ENCODE measurements at places on chromosomes 5 and 9. TPM values are rescaled to one million over a fixed set of nuclear protein-coding genes. Genes with fewer than 3 reads are reported as not detected.

DNA sequence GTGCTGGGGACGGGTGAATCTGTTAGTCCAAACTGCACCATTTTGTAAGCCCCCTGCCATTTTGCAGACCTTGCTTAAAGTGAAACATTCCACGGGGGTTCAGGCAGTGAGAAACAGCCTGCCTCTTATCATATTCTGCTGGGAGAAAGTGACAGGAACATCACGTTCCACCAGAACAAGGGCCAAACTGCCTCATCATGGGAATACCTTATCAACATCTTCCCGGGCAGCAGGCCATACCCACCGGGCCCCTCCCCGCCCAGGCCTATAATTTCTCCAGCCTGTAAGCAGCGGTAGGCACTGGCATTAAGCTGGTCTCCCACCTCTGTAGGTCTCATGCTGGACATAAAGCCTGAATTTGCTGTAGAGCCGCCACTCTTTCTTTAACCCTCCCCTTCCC, 1.5 kb upstream of the CFAP77 start:
- DNase-seq: no peak

GRCh38 chr5:74400067-74400466, 240.5 kb downstream of the ENC1 start:
- no peak for DNase-seq

DNA sequence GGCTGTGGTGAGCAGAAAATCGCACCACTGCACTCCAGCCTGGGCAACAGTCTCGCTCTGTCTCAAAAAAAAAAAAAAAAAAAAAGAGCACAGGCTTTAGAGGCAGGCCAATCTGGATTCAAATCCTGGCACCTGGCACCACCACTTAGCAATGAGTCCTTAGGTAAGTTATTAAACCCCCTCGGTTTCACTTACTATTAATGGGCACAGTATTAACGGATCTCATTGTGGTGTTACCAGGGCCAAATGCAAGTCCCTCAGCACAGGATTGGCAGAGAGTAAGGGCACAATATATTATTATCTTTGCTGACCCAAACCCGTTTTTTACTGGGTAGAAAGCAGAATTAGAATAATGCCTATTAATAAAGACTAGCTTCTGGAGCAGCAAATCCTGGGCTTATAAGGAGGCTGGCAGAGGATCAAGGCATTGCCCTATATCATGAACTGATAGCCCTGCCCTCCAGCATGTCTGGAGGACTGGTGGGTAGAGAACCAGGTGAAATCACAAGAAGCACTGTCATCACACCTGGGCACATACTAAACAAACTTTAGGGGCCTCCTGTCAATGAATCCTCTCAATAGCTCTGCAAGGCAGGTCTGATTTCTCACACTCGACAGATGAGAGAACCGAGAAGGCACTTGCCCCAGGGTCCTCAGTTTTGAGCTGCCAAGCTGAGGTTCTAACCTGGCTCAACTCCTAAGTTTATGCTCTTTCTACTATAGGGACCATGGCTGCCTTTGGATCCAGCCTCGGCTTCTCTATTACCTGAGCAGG, 17.7 kb downstream of the PCDHGC5 start:
- DNase-seq: no peak

DNA sequence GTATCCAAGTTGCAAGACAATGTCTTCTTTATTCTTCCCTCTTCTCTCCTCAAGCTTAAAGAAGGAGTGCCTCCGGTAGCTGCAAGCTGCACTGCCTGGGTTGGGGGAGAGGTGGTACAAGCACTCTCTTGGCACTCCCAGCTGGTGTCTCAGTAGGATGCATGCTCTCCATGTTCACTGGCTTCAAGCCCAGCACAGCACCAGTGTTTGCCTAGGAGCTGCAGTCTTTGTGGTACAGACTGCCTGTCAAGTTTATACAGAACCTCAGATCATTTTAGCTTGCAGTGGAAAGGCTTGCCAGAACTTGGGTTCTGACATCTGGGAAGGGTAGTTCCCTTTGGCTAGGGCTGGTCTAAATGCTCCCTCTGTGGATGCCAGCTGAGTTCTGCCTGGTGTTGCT, 505.6 kb downstream of the MAN2A1 start:
- no peak for DNase-seq

- DNase-seq: no peak
These were observed 352.4 kb downstream of the CETN3 start for GRCh38 chr5:90056911-90057705.

GRCh38 chr5:122498163-122498562, 186.1 kb downstream of the SNCAIP start:
- no peak for DNase-seq

DNA sequence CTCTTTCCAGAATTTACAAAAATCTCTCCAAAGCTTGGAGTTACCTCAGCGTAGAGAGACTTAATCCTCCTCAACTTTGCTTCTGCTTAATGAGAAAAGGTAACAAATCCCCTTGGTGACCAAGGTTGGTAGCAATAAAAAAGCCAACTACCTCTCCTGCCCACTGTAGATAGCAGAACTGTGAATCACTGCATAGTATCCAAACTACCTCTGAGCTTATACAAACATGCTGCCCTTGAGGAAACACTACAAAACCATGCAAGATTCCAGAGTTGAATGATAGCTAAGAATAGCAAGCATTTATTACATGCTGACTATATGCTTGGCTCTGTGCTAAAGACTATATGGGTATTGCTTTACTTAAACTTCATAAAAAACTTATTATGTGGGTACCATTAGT, 2.8 kb upstream of the ADAMTS12 start:
- DNase-seq: peak; percentile 60

- peak; percentile 42 for DNase-seq
These were observed 47.6 kb downstream of the ACO1 start for GRCh38 chr9:32431940-32432555.

DNA sequence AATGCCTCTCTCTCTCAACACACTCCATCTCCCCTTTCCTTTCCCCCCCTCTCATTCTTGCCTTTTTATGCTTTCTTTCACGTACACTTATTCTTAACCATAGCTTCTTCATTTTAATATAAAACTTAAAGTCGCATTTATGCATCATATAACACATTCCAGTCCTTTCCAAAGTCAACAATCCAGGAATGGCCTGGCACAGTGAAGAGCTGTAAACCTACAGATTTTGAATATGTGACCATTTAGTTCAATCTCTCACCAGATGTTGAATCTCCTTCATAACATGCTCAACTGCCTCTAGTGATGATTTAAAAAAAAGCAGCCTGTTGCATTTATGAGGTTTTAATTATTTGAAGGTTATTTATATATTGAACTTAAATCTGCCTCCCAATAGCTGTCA, 186.2 kb upstream of the GRAMD2B start:
- no peak for DNase-seq

GRCh38 chr5:41788941-41789368, 81.3 kb downstream of the OXCT1 start:
- DNase-seq: peak; percentile 46

DNA sequence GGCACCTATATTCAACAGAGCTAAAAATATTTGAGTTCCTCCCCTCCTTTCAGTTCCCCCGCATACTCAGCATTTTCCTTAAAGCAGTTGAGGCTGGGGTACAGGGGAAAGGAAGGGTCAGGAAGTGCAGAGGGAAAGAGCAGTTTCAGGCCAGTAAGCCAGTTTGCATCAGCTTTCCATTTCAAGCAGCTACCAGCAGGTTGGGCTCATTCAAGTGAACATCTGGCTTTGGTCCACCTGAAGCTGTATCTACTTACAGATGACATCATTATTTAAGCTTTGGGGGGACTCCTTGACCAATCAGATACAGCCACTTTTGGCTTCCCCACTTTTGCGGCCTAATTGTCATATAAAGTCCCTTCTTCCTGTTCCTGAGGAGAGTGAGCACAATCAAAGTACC, 8.2 kb upstream of the ACO1 start:
- no peak for DNase-seq

- no peak for DNase-seq
These were observed 158.7 kb downstream of the FGF1 start for GRCh38 chr5:142527234-142527633.

DNA sequence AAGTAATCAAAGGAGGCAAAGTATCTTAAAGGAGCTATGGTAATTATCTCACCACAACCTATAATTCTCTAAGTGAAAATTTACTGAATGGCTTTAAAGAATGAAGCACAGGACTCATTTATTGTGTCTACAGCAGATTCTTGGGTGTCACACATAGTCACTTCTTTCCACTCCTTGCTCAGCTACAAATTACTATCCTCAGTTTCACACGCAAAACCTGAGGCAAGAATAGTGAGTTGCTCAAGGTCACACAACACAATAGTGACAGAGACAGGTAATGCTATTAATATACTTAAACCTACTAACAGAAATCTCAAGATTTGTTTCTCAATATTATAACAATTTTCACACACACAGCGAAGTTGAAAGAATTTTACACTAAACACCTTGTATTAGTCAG, 120.9 kb upstream of the STK32A start:
- no peak for DNase-seq

DNA sequence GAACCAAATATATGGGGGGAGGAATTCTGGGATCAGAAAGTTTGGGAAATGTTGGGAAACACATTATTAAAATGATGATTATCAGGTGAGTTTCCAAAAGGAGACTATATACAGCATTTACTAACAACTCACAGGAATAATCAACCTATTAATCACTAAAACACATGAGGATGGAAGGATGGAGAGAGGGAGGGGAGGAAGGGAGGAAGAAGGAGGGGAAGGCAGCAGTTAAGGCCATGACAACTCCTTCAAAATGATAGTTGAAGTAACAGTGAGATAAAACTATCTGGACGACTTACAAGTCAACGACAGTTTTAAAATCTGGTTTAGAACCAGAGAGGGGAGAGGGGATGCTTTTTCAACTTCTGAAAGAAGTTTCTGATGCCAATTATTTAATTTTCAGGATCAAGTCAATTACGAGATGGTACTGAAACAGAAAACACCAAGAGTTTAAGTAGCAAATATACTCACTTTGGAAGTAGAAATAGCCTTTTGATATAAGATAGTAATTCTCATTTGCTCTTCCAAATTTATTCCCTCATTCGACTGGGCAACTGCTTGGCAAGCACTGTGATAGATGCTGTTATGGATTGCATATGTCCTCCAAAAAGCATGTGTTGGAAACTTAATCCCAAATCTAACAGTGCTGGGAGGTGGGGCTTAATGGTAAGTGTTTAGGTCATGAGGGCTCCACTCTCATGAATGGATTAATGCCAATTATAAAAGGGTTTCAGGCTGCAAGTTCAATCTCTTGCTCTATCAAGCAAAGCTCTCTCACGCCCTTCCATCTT, 30.4 kb downstream of the FBXW11 start:
- DNase-seq: no peak

GRCh38 chr5:102857076-102857818, 102.1 kb downstream of the PAM start:
- peak; percentile 47 for DNase-seq

- DNase-seq: no peak
These were observed 1464.7 kb downstream of the EFNA5 start for GRCh38 chr5:106205916-106206571.

GRCh38 chr5:154342211-154342610, 103.6 kb upstream of the SAP30L start:
- DNase-seq: no peak

GRCh38 chr5:158943057-158943456, 156.7 kb downstream of the EBF1 start:
- peak; percentile 58 for DNase-seq

The KCNN2 gene
- total RNA-seq: 15.0 TPM

The ZNG1A gene
- total RNA-seq: 21.8 TPM

The DCTN3 gene
- total RNA-seq: 165 TPM
